ENCODE measurements at places on chromosomes 3 and 15. TPM values are rescaled to one million over a fixed set of nuclear protein-coding genes. Genes with fewer than 3 reads are reported as not detected.

GRCh38 chr3:24608701-24609390 lies 114.2 kb upstream of the THRB start:
- DNase-seq: no peak

DNA sequence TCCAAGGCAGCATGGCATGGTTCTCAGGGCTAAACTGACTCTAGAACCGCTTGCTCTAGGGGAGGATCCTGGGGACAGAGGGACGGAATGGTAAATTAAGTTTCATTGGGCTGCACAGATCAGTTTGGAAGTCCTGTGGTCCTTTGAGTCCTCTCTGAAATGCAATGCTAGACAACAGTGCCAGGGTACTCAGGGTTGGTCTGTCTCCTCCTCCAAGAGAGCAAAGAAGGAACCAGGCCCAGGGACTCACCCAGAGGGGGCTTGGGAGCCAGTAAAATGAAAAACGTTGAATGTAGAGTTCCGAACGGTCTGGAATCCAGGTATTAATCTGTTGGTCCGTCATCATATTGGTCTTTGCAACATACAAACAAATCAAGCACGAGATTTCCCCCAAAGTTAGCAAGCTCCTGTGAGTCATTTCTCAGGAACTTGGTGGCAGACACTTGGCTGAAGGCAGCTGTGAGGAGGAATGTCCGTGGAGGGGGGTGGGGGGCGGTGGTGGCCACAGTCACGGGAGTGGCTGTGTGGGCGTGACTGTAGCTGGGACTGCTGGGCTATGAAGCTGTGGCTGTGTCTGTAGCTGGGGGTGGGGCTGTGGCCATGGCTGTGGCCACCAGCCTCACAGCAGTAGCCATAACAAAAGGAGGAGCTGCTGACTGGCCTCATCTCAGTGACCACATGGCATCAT lies 361.0 kb downstream of the SHQ1 start:
- DNase-seq: peak; percentile 91

DNA sequence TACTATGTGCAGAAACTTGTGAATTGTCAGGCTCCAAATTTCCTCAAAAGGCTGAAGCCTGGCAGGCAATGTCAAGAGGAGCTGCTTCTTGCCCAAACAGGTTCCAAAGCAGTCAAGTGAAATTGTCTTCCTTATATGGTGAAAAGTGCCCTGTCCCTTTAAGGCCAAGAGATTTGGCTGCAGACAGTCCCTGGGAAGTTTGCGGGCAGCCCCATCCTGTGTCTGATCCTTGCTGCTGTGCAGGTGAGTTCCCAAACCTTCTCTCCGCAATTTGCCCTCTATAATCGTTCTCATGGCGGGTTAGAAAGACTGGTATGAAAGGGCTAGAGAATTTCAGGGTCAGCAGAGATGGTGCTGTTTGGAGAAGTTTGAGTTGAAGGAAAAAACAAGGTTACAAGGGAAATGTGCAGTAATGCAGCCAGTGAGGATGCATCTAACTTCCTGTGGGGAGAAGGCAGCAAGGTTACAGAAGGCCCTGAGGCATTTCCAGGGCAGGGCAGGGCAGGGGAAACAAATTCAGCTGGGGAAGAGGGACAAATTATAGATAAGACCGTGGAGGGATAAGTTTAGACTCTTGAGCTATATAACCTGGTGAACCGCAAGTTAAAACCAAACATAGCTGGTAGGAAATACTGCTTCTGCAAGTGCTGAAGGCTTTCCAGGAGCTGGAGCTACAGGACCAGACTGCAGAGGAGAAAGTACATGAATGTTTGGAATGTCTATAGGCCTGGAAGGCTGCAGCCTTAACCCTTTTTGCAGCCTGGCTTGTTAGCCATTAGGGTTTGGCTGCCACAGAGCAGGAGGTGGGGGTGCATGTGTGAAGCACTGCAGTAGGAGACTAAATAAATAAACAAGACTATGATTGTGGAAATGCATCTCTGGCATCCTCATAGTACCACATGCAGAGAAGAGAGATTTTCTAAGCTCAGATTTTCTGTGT lies 256.2 kb upstream of the IL12A start:
- DNase-seq: peak; percentile 65

GRCh38 chr3:36319680-36320079 lies 60.6 kb upstream of the STAC start:
- DNase-seq: no peak

- DNase-seq: no peak
These were observed 149.3 kb downstream of the RPLP1 start for GRCh38 chr15:69601711-69602504.

GRCh38 chr3:53457068-53457467 lies 37.3 kb upstream of the CACNA1D start:
- DNase-seq: no peak

DNA sequence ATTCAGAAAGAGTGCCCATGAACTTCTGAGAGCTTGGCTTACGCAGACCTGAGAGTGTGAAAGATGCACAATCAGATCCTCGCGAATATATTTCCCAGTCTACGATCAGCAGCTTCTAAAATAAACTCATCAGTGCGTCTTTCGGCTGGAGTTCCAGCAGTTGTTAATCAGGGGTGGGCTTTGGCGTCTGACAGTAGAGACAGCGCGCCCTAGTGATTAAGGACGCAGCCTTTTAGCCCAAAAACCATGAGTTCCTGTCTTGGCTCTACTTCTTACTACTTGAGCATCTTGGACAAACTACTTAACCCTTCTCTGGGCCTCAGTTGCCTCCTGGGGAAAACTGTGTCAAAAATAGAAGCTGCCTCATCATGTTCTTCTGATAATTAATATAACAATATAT lies 15.8 kb upstream of the ARRDC4 start:
- DNase-seq: no peak

DNA sequence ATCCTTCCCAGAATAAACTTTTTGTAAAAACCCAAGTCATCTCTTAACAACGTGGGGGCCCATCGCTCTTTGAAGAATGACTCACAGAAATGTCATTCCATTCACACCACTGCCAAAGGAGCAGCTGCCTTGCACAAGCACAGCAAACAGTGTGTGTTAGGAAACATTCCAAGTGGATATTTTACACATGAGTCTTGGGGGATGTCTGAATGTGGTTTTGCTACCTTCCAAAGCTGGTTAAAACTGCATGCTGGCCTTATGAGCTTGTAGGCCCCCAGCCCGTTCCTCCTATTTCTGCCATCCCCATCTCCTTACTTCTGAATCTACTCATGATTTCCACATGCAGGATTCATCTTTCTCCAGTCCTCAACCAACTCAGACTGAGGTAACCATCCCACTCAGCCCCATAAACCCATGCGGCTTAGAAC lies 130.8 kb downstream of the CPNE4 start:
- DNase-seq: peak; percentile 86

DNA sequence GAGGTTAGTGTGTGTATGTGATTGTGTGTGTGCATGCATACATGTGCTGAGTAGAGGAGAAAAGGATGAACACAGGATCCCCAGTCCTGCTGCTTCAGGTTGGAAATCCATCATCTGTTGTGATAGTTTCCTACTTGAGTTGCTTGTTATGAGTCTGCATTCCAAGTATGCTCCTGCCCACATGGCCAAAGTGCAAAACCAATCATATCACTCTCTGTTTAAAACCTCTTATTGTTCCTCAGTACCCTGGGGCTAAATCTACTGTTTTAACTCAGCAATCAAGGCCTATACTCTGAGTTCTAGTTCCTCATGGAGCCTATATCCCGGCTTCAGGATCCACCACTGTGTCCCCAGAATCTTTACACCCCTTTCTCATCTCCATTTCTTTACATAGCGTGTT lies 139.9 kb upstream of the TLE3 start:
- DNase-seq: no peak

GRCh38 chr3:113663761-113664160 lies 32.7 kb downstream of the USF3 start:
- DNase-seq: no peak

- DNase-seq: peak; percentile 36
These were observed 1.1 kb downstream of the SAMMSON start for GRCh38 chr3:70000563-70001081.

GRCh38 chr15:47862402-47862801 lies 145.1 kb downstream of the SEMA6D start:
- DNase-seq: no peak

GRCh38 chr3:71252466-71252865 lies 331.1 kb downstream of the FOXP1 start:
- DNase-seq: no peak

GRCh38 chr3:62229908-62230307 lies 143.4 kb downstream of the FEZF2 start:
- DNase-seq: peak; percentile 13

DNA sequence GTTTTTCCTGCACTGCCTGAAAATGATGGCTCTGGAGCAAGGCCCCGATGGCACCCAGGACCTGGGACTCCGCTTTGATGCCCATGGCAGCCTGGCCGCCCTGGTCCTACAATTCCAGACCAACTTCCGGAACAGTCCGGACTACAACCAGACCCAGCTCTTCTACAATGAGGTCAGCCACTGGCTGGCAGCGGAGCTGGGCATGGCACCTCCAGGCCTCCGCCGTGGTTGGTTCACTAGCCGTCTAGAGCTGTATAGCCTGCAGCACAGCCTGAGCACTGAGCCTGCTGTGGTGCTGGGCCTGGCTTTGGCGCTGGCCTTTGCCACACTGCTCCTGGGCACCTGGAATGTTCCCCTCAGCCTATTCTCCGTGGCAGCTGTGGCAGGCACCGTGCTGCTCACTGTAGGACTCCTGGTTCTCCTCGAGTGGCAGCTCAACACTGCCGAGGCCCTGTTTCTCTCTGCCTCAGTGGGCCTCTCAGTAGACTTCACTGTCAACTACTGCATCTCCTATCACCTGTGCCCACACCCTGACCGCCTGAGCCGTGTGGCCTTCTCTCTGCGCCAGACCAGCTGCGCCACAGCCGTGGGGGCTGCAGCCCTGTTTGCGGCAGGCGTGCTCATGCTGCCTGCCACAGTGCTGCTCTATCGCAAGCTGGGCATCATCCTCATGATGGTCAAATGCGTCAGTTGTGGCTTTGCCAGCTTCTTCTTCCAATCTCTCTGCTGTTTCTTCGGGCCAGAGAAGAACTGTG lies 10.9 kb downstream of the DISP2 start:
- DNase-seq: no peak

DNA sequence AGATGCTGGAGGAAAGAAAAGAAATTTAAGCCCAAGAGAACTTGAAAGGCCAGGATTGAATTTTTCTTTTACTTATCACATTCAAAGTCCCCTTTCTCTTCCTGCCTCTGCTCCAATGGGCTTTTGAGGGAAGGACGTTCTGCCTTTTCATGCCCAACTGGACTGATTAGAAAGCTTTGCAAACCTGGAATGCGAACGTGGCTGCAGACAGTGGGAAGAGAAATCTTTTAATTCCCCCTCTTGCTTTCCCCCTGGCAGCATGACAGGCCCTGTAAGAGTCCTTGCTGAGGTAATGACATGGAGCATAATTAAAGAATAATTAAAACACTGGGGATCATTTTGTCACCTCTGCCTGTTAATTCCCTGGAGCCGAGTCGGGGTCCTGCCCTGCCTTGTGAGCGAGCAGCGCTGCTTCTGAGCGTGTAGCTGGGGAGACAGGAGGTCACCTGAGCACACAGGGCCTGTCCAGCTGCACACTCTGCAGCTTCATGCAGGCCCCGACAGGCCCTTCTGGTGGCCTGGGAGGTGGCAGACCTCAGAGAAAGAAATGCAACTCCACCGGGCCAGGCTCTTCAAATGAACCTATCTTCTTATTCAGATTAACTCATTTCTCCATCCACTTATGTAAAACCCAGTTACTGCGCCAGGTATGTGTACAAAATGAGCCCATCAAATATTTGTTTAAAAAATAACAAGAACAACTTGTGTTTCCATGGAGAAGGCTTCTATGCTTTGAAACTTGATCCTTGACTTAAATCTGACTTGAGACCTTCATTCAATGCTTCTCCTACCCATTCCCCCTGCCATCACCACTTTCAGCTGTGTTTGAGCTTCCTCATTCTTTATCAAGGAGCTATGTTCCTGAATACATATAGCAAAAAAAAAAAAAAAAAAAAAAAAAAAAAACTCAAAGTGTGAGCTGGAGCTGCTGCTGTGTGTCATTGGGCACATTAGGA lies 628.2 kb upstream of the CFAP20DC start:
- DNase-seq: no peak

DNA sequence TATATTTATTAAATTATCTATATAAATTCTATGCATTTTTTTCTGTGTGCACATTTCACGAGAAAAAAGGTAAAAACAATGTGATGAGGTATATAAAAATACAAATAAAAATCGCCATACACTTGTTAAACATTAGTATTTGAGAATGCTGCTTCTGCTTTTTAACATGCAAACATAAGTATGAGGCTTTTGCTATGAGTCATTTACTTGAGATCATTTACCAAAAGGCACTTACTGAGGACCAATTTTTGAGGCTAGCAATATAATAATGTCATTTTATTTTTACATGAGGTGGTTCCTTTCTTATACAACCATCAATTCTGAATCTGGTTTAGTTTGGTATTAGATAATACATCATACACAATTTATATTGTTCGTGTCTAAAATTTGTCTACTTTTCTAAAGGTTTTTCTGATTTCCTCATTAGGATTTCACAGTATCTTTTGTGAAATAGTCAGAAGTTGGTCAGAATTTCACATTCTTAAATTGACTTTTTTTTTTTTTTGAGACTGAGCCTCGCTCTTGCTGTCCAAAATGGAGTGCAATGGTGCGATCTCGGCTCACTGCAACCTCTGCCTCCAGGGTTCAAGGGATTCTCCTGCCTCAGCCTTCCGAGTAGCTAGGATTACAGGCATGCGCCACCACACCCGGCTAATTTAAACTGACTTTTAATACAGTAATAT lies 25.6 kb downstream of the DCUN1D1 start:
- no peak for DNase-seq

GRCh38 chr15:98860281-98861041 lies 147.1 kb downstream of the PGPEP1L start:
- peak; percentile 54 for DNase-seq

- no peak for DNase-seq
These were observed 54.3 kb upstream of the TNIK start for GRCh38 chr3:171514466-171514865.

GRCh38 chr15:25170113-25170731 lies 215.4 kb downstream of the SNRPN start:
- no peak for DNase-seq

GRCh38 chr3:180646187-180646790 lies 33.0 kb downstream of the CCDC39 start:
- DNase-seq: no peak

GRCh38 chr15:73882761-73883419 lies 9.5 kb downstream of the TBC1D21 start:
- no peak for DNase-seq

P2RY14 gene
- not detected for total RNA-seq

STXBP5L gene
- total RNA-seq: under 0.01 TPM

TRA2B gene
- 182 TPM for total RNA-seq

ANKRD63 gene
- total RNA-seq: not detected

NPAP1 gene
- total RNA-seq: not detected

RAD18 gene
- total RNA-seq: 11.9 TPM
